ENCODE measurements at places on chromosomes 11 and 22.

DNA sequence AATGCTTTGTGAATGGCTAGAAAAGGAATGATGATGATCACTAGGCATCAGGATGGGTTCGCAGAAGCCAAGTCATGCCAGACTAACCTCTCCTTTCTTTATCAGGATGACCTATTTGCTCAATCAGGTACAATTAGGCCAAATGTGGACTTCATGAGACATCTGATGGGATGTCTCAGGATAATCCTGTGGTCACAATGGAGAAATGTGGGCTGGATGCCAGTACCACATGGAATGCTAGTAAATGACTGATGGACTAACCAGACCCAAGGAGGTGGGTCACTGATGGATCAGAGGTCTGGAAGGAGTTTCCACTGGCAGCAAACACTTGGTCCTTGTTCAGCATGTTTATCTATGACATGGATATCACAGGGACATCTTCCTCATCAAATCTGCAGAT is 94.8 kb upstream of the PHOX2A start:
- no peak for DNase-seq

DNA sequence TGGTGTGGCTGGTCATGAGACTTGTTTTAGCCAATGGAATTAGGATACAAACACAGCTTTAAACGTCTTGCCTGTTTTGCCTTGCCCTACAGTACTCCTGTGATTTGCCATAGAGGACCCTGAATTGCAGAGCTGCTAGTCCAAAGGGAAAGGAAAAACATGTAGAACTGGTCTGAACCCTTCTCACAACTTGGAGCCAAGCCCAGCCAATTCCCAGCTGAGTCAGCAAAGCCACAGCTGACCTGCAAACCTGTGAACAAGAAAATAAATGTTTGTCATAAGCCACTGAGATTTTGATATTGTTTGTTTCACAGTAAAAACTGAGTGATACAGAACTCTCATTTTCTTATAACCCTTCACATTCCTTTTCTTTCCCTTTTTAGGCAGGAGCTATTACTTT is 360.5 kb upstream of the API5 start:
- no peak for DNase-seq

DNA sequence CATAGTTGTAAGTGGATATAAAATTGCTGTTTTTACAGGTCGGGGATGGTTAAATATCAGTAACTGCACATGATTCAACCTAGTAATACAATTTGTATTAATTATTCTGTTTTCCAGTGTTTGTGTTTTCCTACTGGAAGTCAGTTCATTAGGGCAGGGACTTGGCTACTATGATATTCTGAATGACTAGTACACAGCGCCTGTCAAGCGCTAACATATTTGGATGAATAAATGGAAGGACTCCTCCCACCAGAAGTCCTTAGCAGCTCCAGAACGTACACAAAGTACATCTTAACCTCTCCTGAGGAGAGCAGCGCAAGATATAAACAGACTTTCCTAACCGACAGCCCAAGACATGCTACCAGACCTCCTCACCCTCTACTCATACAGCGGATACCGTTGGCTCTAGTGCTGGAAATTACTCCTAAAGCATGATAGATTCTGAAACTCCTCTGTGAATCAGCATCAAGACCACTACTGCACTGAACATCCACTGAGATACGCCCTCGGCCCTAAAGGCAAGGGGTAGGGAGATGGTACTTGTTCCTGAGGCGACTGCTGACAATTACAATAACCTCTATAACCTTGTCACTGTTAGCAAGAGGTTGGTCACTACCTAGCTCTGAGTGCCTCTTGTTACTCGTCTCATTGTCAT is 79.1 kb downstream of the RDX start:
- DNase-seq = no peak

DNA sequence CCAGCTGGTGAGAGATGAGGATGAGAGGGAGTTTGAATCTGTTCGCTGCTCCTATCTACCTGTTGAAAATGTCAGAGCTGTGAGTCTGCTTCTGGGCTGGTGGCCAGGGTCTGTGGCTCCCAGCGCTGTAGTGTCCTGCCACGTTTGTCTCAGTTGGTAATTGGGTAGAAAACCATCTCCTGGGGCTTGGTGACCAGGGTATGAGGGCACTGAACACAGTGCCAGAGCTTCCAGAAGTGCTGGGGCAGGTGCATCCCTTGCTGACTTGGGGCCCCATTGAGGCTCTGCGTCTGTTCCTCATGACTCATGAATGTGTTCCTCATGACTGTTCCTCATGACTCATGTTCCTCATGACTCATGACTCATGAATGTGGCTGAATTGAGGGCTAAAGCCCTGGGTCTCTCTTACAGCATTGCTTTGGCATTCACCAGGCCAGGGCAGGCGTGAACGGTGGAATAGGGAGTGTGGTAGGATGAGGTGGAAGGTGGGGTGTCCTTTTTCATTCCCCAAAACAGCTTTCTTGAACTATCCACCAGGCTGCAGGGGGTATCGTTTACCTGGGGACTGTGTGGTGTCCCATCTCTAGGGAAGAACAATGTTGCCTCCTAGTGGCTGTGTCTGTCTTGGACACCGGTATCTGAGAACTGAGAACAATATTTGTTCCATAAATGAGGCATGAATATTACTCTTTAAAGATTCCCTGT is 139.5 kb downstream of the COMMD9 start:
- peak; percentile 87 for DNase-seq

- DNase-seq = no peak
Measured at GRCh38 chr11:47357985-47358730, 5.7 kb upstream of the MYBPC3 start.

DNA sequence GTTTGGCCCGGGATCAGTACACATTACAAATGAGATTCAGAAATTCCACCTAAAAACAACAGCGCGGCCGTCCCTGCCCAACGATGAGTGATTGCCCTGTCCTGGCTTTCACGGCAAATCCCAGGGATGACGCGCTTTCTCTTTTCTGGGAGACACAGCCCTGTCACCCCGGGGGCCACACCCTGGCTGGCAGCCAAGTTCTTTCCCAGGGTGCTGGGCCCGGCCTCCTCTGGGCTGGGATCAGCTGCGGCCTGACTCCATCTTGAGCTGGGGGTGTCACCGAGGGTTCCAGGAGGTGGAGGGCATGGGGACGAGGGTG is 82.7 kb downstream of the FBLN1 start:
- DNase-seq = no peak

Data from NB4 (cell line).